ENCODE measurements at places on chromosomes 7 and 10.

GRCh38 chr10:70347321-70347720 is 35.1 kb downstream of the LRRC20 start:
- DNase-seq, result no peak

GRCh38 chr7:96097835-96098234 is 224.1 kb downstream of the SLC25A13 start:
- DNase-seq, result no peak

DNA sequence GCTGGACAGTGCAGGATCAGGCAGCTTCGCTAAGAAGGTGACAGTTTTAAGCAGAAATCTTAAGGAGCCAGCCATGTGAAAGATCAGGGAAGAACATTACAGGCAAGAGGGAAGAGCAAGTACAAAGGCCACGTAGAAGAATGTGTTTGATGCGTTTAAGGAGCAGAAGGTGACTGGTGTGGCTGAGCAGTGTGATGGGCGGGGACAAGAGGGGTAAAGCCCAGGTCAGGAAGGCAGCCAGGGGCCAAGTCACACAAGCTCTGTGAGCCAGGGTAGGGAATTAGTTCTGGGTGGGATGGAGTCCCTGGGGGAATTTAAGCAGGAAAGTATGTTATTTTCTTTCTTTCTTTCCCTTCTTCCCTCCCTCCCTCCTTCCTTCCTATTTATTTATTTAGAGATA is 166.9 kb downstream of the SH3PXD2A start:
- no peak for DNase-seq

GRCh38 chr10:36538953-36539586 is 586.3 kb upstream of the ANKRD30A start:
- DNase-seq, result no peak

- no peak for DNase-seq
These were observed 48.6 kb upstream of the PDGFA start for GRCh38 chr7:568031-568951.

DNA sequence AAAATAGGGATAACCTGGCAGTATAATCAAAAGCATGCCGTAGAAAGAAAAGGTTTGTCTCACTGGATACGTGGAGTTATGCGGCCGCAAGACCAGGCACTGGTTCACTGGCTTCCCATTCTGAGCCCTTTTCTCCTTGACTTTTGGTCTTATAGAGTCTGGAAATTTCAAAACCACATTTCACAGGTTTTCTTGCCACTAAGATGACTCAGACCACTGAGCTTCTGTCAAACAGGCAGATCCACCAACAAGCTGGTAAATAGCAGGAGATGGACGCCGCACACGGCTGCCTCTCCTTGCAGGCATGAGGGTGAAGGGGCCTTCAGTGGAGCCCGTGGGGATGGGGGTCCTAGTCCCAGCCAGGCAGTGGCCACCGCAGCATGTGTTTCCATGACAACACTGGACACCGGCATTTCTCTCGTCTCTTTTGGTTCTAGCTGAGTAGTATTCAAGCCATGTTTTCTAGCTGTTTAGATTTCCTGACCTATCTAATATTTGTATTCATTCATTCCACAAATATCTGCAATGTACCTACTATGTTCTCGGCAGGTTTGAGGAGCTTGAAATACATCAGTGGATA is 55.5 kb downstream of the KLF6 start:
- no peak for DNase-seq

DNA sequence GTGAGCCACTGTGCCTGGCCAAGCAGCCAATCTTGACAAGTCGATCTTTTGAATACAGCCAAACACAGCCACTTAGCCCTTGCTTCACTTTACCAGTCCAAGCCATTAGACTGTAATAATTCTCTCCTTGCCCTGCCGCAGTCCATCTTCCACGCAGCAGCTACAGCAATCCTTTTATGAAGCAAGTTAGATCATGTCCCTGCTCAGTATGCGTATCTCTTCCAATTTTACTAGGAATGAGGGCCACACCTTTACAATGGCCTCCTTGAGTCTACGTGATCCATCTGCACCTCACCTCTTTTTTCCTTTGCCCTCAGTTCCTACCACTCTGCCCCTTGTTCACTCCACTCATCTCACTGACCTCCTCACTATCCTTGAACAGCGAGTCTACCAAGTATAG is 22.2 kb downstream of the GSAP start:
- DNase-seq, result no peak

GRCh38 chr7:140696024-140696679 is 356 bp upstream of the NDUFB2 start:
- DNase-seq, result peak; percentile 92

- no peak for DNase-seq
These were observed 897.2 kb downstream of the CNTNAP2 start for GRCh38 chr7:147013825-147014224.

GRCh38 chr7:124073310-124073645 is 40.4 kb upstream of the TMEM229A start:
- DNase-seq, result no peak

GRCh38 chr10:104505521-104506042 is 135.5 kb upstream of the SORCS3 start:
- DNase-seq, result no peak

DNA sequence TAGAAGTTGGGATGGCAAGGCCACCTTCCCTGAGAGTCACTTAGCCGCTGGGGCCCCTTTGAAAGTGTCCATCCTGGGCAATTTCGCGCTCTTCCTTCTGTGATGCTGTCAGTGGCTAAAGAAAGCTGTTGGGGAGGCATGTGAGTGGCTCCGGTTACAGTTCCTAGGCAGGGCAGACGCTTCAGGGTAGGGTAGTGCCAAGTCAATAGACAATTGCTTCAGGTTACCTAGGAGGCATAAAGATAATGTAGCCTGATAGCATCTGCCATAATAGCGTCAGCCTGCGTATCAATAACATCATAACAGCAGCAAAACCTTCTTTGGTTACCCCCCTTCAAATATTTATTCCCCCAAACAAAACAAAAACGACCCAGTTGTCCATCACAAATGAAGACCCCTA is at the start of gene FAM107B:
FAM107B (minus strand) TSS at position 101 of the 400 bp plus-strand sequence. CDS start 234 bp downstream, outside the sequence.
- DNase-seq, result no peak

DNA sequence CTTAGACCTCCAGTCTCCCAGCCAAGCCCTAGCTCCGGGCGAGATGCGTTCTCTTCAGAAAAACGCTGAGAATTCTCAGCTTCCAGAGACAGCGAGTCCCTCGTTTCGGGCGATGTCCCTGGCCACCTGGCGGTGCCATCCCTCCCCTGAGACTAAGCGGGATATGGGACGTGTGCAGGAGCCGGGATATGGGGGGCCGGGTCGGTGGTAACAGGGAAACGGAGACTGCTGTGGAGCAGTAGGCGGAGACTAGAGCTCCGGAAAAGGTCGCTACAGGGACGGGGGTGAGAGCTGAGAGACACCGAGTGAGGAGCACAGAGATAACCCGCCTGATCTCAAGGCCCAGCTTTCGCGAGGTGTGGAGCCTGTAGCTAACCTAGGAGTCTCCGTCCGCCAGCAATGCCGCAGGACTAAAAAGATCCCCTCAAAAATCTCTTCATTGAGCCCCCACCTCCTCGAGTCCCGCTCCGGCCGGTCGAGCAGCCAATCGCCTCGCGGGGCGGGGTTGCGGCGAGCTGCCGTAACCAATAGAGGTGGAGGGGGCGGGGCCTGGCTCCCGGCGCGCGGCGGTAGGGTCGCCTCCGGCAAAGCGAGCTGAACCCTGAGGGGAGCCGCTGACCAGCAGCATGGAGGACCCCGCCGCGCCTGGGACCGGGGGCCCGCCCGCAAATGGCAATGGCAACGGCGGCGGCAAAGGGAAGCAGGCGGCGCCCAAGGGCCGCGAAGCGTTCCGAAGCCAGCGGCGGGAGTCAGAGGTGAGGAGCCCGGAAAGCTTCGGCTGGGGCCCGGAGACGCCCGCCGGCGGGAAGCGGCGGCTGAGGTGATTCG is at the start of gene STRIP2:
STRIP2 (plus strand) TSS at position 586 of the 828 bp plus-strand sequence; CDS start at position 627, 41 bp downstream.
- peak; percentile 91 for DNase-seq

GRCh38 chr7:129789000-129789399 is 163.8 kb downstream of the UBE2H start:
- DNase-seq, result no peak

DNA sequence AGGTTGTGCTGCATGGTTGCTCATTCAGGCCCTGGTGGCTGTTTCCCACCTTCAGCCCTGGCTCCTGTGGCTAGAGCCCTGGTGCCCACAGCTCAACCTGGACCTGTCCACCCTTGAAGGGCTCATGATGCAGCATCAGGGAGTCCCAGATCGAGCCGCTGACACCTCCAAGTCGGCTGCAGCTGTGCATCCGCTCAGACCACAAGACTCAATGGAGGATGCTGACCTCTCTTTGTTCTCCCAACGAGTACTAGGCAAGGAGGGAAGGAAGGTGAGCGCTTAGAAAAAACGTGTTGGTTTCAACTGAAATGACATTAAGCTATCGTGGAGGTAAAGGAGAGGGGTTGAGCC is 9.5 kb upstream of the C10orf95 start:
- no peak for DNase-seq

DNA sequence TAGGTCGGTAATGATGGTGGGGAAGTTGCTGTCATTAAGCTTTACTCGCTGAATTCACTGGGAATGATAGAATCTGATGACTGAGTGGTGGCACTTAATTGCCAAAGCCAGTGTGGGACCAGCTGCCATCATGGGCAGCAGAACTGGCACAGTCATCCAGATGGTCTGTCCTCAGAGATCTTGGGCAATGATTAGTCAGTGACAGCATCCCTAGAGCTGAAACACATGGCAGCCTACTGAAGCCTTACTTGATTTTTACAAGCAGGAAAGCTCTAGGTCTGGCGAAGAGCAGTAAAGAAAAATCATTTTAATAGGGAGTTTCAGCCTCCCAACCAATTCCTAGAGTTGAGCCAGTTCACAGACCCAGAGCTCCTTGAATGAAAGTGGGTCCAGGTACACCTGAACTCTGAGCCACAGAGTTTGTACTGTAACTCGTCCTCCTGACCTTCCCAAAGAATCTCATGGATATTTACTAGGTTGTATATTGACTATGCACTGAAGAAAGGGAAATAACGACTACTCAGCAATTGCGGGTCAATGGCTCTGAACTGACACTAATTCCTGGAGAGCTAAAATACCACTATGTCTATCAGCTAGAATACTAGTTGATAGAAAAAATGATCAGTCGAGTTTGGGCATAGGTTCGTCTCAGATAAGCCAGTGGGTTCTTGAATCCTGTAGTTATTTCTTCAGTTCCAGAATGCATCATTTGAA is 4.4 kb upstream of the ASB13 start:
- no peak for DNase-seq

DNA sequence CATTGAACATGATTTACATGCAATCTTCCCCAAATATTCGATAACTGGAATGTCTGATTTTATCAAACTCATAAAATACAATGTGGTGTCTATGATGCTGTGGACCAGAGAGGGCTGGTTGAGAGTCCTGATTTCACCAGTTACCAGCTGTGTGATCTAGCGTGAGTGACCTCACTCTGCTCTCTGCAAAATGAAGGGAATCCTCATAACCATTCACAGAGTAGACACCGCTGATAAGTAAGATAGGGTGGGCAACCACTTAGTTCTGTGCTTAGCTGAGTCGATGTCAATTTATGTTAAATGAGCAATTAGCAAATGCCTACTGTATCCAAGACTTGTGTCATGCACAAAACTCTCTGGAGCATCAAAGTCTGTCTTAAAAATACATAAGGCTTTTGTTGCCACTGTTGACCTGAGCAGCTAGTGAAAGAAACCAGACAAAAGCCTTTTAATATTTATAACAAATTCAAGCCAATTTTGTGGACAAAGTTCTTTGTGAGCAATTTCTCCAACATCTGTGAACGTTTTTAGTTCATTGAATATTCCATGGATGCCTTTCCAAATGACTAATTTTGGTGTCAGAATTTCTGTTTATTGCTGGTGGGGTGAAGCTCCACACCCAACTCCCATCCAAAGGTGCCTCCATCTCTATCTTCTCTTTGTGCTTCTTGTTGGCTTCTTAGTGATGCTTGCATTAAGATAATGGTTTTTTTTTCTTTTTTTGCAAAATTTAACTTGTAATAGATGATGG is 314.2 kb downstream of the ADRA2A start:
- DNase-seq, result no peak

DNA sequence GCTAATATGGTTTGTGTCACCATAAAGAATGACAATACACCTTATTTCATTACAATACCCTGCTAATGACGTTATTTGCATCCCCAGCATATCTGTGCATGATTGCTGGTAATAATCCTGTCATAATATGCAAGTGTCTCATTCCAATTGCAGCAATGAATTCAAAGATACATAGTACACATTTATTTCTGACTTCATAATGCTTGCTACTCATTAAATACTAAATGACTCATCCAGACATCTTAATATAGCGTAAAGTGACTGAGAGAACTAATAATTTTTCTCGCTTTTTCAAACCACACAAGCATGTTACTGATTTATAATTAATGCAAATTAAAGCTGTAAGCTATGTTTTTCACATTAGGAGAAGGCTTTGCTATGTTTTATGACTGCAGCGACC is 234.7 kb upstream of the MDFIC start:
- no peak for DNase-seq

- no peak for DNase-seq
These were observed 12.1 kb downstream of the VIM start for GRCh38 chr10:17240096-17240495.

DNA sequence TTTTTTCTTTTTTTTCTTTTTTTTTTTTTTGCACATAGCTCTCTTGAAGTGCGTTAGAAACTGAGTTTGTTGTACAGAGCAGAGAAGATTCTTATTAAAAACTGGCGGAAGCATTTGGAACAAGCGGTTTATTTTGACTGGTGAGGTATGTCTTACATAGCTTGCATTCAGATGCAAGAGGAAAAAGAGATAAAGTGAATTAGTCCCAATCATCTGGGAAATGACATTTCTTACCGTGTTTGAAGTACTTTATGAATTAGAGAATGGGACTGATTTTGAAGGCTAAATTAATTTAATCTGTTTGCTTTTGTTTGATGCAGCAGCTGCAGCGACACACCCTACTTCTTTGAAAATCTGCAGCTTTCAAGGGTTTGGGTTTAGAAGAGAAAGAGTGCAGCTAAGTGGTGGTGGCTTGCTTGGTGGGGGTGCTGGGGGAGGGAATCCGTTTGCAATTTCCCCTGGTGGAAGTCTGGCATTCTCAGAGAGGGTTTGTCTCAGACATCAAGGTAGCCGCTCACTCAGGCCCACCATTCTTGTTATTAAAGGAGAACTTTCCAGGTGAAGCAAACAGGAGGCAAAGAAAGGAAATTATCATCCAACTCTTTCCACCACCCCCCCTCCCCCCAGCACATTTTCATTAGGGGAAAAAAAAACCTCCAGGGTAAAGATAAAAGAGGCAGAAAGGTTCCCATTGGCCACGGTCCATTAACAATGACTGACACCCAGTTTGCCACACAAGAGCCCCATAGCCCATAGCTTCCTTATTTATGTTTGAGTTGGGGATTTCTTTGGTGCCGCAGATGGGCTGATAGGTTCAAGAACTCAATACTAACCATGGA is 231.7 kb downstream of the SKIDA1 start:
- no peak for DNase-seq

DNA sequence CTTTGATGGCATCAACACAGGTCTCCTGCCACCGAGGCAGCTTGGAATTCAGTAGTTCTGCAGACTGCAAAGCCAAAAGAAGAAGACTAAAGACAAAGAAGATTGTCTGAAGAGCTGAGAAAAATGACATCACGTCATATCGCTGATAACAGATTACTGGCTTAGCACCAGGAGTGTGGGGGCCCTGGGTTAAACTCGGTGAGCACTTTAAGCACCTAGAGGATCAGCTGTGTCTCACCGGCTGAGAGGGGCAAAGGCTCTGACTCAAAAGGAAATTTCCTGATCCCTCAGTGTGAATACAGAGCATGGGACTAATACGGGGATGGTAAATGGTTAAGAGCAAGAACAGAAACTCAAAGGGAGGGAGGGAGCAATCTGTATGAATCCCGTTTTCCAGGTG is 30.7 kb downstream of the BRI3 start:
- no peak for DNase-seq

Data from stimulated activated CD4-positive, alpha-beta T cell treated with anti-CD3 and anti-CD28 coated beads, TNF-alpha, amount 100 ng/mL, for 4 hours (primary cell).